Putamen (tissue), 1 donor: ENCODE measurements at places on chromosomes 12 and 14.

- no peak for DNase-seq
Measured at GRCh38 chr12:96190413-96191108, 3.6 kb upstream of the ELK3 start.

DNA sequence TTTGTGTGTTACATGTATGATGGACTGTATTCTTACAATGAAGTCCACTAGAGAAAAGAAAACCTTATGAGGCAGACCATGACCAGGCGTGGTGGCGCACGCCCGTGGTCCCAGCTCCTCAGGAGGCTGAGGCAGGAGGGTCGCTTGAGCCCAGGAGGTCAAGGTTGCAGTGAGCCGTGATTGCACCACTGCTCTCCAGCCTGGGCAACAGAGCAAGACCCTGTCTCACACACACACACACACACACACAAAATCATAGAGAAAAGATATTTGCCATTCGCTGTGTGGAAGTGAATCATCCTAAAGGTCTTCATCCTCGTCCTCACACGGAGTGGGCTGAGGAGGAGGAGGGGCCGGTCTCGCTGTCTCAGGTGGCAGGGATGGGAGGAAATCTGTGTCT is 32.3 kb downstream of the LRCOL1 start:
- DNase-seq: no peak

- peak; percentile 62 for DNase-seq
Measured at GRCh38 chr14:105116451-105117256, 51.4 kb upstream of the GPR132 start.

DNA sequence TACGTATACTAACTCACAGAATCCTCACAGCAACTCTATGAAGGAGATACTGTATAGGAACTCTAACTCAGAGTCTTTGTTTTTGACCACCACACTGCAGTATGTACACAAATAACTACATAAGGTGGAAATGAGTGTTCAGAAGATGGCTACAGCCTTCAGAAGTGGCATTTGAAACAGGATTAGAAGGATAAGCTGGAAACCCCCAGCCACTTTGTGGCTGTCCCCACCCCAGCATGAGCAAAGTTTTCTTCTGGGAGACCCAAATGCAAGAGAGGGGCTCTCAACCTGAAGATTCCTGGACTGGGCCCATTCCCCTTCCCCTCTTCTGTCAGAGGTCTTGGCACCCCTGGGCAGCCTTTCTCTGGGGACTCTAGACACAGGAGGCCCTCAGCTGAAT is 43.2 kb upstream of the PNMA1 start:
- no peak for DNase-seq

GRCh38 chr14:22542360-22542759 is 46.7 kb downstream of the DAD1 start:
- no peak for DNase-seq

DNA sequence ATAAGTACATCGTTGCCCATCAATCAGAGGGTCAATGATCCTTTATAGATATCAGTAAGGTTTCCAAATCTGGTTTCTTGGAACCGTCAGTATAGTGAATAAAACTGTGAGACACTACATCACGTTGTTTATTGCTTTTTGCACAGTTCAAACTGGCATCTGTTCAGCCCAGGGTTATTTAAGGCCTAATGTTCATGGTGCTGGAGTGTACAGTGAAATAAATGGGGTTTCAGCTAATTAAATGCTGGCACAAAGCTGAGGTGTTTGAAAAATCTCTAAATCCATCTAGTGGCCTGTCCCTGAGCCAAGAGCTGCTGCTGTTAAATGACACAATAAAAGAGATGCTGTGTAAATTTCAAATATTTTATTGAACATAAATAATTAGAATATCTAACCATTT is 69.9 kb downstream of the RPS29 start:
- no peak for DNase-seq

GRCh38 chr12:61536117-61536516 is 724.1 kb upstream of the USP15 start:
- DNase-seq: no peak

DNA sequence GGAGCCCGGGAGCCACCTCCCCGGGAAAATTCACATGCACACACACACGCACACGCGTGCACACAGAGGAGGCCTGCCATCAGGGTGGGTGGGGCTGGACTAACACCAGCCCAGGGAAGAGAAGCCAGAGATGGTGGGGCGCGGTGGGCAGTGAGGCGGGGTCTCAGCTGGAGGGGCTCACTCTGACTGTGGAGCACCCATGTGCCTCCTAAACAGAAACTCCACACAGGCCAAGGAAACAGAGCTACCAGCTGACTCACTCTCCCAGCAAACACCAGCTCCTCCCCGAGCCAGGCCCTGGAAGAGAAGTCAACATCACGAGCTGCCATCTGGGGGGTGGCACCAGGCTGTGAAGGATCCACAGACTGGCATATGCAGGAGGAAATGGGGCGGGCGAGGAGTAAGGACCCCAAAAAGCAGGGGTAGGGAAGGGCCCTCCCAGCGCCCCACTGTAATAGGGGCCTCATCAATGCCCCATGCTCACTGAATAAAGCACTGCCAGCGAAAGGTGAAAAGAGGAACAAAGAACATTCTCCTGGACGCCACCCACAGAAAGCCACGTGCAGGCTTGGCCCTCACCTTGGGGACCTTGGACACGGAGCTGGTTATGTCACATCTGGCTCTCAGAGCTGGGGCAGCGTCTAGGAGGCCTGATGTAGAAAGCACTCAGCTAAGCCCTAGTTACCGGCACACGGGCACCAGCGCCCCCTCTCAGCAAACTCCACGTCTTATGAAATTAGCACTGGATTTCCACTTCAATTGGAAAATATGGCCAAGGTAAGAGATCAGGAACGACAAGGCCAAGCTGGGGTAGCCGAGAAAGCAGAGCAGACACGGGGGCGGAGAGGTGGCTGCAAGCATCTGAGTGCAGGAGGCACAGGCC is 8.4 kb upstream of the INF2 start:
- DNase-seq: peak; percentile 94
